ENCODE measurements at places on chromosomes 6 and 20.
A peak's percentile ranks its signal among the peaks of the same experiment; 100 is the strongest.

GRCh38 chr6:32075781-32076180 is 33.4 kb downstream of the TNXB start:
- DNase-seq: no peak

GRCh38 chr20:12617076-12617475 is 391.7 kb upstream of the SPTLC3 start:
- DNase-seq: peak; percentile 68

- no peak for DNase-seq
Observed at GRCh38 chr20:37521061-37521771, at the start of gene NNAT. NNAT (plus strand) TSS chr20:37521250; CDS start chr20:37521332, 82 bp downstream.

GRCh38 chr6:112153926-112154607 is 66.7 kb downstream of the FAM229B start:
- DNase-seq: no peak

GRCh38 chr6:26252077-26252472 is 112.9 kb upstream of the BTN3A2 start:
- DNase-seq: no peak

DNA sequence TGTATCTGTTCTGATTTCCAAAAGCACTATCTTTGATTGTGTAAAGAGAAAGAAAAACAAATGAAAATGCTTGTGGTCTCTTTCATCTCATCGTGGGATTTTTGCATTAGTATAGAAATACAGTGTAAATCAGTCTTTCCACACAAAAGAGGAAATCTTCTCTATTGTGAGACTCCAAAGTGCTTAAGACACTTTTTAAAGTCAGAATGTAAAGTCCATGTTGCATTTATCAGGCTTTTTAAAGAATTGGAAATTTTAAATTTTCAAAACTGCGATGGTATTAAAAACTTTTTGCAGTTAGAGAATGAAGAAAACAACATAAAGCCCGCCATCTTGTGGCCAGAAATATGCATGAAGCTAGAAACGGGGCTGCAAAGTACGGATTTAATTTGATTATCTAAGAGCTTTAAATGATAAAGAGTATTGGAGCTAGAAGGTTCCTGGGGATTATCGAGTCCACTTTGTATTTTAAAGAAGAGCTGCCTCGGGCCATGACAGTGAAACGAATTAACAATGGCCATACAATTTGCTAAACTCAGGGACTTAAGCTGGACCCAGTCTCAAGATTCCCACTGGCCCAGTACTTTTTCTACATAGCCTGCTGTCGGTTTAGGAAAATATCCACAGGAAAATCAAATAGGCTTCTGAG is 339.6 kb downstream of the ARHGAP18 start:
- DNase-seq: no peak

All from NCI-H2081 treated with DMSO at 0.1 percent for 48 hours (cell line).